ENCODE measurements at places on chromosomes 5 and 9.

GRCh38 chr9:8895861-8896224 is 1096.3 kb upstream of the DMAC1 start:
- DNase-seq = peak; percentile 39

DNA sequence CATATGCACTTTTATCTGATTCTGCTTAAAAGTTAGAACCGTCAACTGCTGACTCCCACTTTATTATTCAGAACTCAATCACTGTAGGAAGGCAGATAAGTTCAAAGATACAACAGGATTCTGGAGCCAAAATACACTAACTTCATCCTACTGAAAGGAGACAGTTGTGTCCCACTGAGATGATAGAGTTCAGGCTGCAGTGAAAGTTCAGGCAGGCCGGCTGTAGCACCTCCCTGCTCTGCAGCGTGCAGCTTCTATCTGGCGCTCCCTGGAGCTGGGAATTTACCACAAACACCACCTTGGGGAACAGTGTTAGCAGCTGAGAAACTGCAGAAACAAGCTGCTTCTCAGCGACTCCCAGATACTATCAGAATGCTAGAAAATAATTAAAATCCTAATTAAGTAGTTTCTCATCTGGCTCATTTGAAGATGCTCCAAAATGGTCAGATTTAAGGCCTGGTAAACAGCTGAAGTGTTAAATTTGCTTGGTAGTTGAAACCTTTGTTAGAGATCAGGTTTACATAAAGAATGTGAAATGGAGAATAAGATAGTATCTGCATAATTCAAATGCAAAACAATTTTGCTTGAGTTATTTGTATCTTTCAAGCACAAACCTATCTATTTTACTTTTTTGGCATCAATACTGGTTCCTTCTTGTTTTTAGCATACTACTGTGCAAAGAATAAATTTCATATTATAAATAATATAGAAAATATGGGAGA is 52.3 kb upstream of the CNTLN start:
- DNase-seq = no peak

- DNase-seq = no peak
Observed at GRCh38 chr5:86029308-86029707, 588.4 kb upstream of the COX7C start.

GRCh38 chr5:87770601-87771121 is 357.9 kb upstream of the CCNH start:
- DNase-seq = no peak

GRCh38 chr5:4855036-4855435 is 285.1 kb upstream of the ADAMTS16 start:
- DNase-seq = no peak

- no peak for DNase-seq
Observed at GRCh38 chr5:151141535-151141934, 16.0 kb downstream of the ANXA6 start.

- no peak for DNase-seq
Observed at GRCh38 chr9:7186175-7186574, 428.4 kb downstream of the KDM4C start.

GRCh38 chr9:13447843-13448422 is 168.4 kb upstream of the MPDZ start:
- DNase-seq = no peak

DNA sequence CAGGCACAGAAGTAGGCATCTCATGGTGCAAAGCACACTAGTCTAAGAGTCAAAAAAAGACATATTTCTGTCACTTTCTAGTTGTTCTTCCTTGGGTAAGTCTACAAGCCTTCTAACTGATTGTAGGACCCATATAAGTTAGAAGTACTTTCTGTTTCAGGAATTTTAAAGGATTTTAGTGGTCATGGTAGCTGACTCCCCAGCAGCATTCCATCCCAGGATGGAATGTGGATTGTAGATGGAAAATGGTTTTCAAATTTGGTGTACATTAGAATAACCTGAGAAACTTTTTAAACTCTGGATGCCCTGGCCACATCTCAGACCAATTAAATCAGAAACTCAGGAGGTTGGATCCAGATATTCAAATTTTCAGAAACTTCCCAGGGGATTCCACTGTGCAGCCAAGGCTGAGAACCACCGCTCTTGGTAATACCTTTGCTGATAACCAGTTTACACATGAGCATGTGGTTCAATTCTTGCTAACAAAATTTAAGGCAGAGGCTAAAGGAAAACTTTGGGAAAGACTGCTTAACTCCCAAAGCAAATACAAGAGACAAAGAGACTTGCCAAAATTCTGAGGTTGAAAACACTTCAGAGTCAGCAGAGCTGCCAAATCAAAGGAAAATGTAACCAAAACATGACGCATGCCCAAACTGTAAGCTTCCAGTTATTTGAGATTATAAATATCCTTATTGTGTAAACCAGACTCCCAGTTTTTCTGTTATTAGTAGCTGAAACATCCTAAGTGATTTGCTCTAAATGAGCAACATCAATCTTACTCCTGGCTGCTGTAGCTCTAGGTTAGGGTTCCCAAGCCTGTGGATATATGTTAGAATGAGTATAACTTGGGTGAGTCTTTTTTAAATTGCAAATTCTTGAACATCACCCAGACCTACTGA is 145.4 kb upstream of the MTAP start:
- DNase-seq = no peak

GRCh38 chr5:155066886-155067595 is 53.5 kb downstream of the KIF4B start:
- DNase-seq = no peak

GRCh38 chr9:128818839-128819715 is 777 bp downstream of the ENDOG start:
- no peak for DNase-seq

- DNase-seq = no peak
Observed at GRCh38 chr5:29037716-29038115, 1999.3 kb upstream of the CDH9 start.

- DNase-seq = no peak
Observed at GRCh38 chr5:102700120-102700831, 54.8 kb upstream of the PAM start.

GRCh38 chr5:173643964-173644363 is 27.5 kb upstream of the BOD1 start:
- peak; percentile 47 for DNase-seq
